Metanephros (tissue), 2 donors: ENCODE measurements at places on chromosomes 4 and X. TPM values are rescaled to one million over a fixed set of nuclear protein-coding genes. Genes with fewer than 3 reads are reported as not detected.

Gene MTTP
- 3.4 TPM for total RNA-seq

Gene MRPL1
- 26.3 TPM for total RNA-seq

Gene SPARCL1
- total RNA-seq, result 46.2 TPM

Gene GATA1
- total RNA-seq, result 0.58 TPM

Gene TEX13B
- not detected for total RNA-seq

Gene IQCM
- not detected for total RNA-seq

Gene HEPH
- total RNA-seq, result 53.5 TPM
